Vagina (tissue), 2 donors: ENCODE measurements at places on chromosomes 1 and 21. TPM values are rescaled to one million over a fixed set of nuclear protein-coding genes. Genes with fewer than 3 reads are reported as not detected.

- no peak for DNase-seq
- no peaks in the 10 kb centered on the region for H3K4me1 ChIP-seq
- no peak overlapping the region for H3K27ac ChIP-seq
- H3K27me3 ChIP-seq = no peaks in the 10 kb centered on the region
Measured at GRCh38 chr1:89041119-89041641, 18.5 kb upstream of the GBP3 start.

- no peak overlapping the region for H3K4me3 ChIP-seq
- no peak overlapping the region for H3K27ac ChIP-seq
- no peaks in the 10 kb centered on the region for H3K27me3 ChIP-seq
- no peak for DNase-seq
Measured at GRCh38 chr1:11569551-11569950, 84.7 kb downstream of the FBXO2 start.

DNA sequence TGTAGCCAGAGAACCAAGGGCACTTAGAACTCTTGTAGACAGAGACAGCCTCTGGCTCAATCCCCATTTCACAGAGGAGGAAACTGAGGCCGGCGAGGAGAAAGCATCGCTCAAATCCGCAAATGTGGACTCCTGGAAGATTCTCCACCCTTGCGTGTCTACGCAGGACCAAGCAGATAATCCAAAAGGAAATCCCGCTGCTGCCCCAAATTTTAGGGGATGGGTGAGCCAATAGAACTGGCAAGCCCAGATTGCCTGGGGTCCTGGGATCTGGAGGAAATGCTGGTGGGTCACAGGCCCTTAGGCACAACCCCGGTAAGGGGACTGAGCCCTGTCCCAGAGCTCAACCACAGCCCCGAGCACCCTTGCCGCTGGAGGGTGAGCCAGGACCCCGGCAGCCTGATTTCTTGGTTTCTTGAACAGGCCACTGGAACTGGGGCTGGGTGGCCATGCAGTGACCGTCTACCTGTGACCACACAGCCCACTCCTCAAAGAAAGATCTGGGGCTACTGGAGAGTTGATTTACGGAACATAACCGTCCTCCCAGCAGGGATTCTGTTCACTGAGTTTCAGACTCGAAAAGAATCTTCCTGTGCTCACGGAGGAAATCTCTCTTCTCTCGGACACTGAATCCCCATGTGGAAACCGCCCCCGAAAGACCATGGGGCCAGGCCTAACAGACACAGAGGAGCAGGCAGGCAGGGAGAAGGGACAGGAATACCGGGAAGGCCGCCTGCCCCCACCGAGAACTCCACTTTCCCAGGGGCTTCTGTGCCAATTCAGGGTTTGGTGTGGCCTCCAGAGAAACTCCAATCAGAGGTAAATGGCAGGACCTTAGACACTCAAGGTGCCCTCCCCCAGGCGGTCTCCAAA, 238.4 kb downstream of the NPHP4 start:
- H3K4me1 ChIP-seq = no peaks in the 10 kb centered on the region
- DNase-seq = no peak
- no peak overlapping the region for H3K4me3 ChIP-seq
- H3K27me3 ChIP-seq = no peaks in the 10 kb centered on the region
- no peaks in the 10 kb centered on the region for H3K36me3 ChIP-seq

Gene MYBPH
- not detected for total RNA-seq

DNA sequence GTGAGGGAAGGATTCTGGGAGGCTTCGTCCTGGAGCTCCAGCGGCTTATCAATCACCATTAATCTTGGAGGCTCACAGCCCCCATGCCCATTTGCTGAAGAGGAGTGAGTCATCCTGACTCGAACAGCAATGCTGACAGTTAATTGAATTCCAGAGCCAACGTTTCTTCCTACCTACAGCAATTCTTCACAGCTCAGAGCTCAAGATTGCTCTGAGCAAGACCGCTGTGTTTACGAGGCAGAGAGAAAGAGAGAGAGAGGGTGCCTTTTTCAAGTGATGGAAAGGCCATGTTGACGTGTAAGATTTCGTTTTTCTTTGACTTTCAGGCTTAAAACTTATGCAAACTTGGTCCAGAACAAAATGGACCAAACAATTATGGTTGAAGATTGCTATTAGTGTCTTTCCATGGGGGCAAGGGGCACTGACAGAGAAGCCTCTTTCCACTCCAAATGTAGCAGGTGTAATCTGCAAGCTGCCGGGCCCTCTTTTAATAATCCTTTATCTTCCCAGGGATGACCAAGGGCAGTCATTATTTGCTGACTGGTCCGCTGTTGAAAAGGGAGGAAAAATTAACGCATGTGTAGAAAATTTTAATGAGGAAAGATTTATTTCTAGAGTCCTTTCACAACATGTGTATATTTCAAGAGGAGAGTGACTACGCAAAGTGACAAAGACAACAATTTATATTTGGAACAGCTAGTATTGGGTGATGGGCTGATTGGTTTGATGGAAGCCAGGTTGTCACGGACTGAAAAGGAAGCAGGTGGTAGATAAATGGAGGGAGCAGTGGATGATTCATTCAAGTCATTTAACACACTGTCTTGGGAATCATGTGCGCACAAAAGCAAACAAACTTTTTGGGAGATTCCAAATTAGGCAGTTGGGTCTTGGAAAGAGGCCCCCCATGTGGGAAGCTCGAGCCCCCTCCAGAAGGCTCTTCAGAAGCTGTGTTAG, 136.1 kb upstream of the IRF2BP2 start:
- no peaks in the 10 kb centered on the region for H3K27me3 ChIP-seq
- H3K27ac ChIP-seq = no peak overlapping the region
- no peak overlapping the region for H3K4me3 ChIP-seq

GRCh38 chr1:198919667-198920398, 281.0 kb downstream of the PTPRC start:
- no peaks in the 10 kb centered on the region for H3K27me3 ChIP-seq
- H3K4me3 ChIP-seq = no peak overlapping the region
- H3K4me1 ChIP-seq = no peaks in the 10 kb centered on the region
- no peak overlapping the region for H3K27ac ChIP-seq
- no peaks in the 10 kb centered on the region for H3K36me3 ChIP-seq

DNA sequence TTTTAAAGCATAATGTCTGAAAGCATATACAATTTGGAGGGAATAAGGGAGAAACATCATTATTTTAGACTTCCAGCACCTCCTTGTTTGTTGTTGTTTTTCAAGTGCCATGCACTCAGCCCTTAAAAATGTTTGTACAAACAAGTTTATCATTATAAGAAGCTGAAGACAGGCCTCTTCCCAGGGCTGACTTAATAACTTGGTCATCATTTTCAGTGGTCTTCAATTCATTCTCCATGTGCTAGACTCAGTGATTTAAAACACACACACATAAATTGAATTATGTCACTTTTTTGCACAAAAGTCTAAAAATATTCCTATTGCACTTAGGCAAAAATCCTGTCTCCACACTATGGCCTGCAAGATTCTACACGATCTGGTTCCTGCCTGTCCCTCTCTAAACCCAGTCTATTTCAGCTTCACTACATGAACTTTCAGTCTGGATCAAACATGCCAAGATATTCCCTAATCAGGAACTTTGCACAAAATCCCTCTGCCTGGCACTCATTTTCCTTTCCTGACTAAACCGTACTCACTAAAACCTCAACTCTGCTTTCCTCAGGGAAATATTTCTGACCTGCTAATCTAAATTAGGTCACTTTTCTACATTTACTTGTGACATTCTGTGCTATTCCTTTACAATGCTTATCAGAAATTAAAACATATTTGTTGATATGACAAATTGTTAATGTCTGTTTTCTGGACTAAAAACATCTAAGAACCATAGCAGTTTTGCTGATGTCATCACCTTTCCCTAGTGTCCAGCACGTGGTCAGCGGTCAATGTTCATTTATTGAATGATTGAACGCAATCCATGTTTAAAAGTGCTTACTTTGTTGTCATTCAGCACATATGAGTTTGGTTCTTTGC, 14.8 kb upstream of the GBP5 start:
- no peaks in the 10 kb centered on the region for H3K36me3 ChIP-seq
- DNase-seq = no peak
- H3K27me3 ChIP-seq = no peaks in the 10 kb centered on the region

- H3K4me3 ChIP-seq = no peak overlapping the region
- no peaks in the 10 kb centered on the region for H3K27me3 ChIP-seq
- no peak overlapping the region for H3K27ac ChIP-seq
- no peaks in the 10 kb centered on the region for H3K4me1 ChIP-seq
- no peaks in the 10 kb centered on the region for H3K36me3 ChIP-seq
Measured at GRCh38 chr21:35274090-35274489, 225.0 kb upstream of the RUNX1 start.

Gene CLCA4
- total RNA-seq = 44.0 TPM

Gene GFI1
- 3.9 TPM for total RNA-seq

- no peaks in the 10 kb centered on the region for H3K27me3 ChIP-seq
- no peak overlapping the region for H3K27ac ChIP-seq
- no peak overlapping the region for H3K4me3 ChIP-seq
- H3K36me3 ChIP-seq = no peaks in the 10 kb centered on the region
Measured at GRCh38 chr1:208603721-208604120, 359.5 kb upstream of the PLXNA2 start.

GRCh38 chr1:107933736-107934135, 31.2 kb downstream of the VAV3 start:
- no peaks in the 10 kb centered on the region for H3K27me3 ChIP-seq
- H3K27ac ChIP-seq = no peak overlapping the region
- DNase-seq = no peak
- no peak overlapping the region for H3K4me3 ChIP-seq
- H3K36me3 ChIP-seq = no peaks in the 10 kb centered on the region

Gene VANGL2
- total RNA-seq = 11.0 TPM

DNA sequence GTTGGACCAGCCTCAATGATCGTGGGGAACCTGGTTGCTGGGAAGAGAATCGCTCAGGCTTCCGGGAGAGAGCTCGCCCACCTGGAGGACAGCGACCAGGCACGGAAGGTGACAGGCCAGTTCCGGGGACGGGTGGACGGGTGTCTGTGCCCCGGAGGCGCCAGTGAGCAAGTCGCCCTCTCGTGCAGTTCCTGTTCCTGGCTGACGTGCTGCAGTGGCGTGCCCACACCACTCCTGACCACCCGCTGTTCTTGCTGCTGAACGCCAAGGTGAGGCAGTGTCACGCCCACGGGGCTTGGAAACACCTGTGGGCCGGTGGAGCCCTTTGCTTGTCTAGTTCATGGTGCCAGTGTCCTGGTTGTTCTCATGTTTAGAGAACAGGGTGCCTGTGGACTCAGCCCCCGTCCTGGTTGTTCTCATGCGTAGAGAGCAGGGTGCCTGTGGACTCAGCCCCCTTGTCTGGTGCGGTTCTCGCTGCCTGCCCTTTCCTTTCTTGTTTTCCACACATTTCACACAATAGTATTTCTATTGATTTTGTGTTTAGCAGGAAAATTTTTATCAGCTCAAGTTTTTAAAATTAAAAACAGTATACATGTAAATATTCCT, 53.1 kb downstream of the S100B start:
- peak; percentile 74 for DNase-seq
- no peaks in the 10 kb centered on the region for H3K27me3 ChIP-seq
- no peaks in the 10 kb centered on the region for H3K36me3 ChIP-seq
- H3K4me1 ChIP-seq = no peaks in the 10 kb centered on the region
- no peak overlapping the region for H3K4me3 ChIP-seq

GRCh38 chr1:223328566-223328965, 35.4 kb downstream of the SUSD4 start:
- no peaks in the 10 kb centered on the region for H3K36me3 ChIP-seq
- H3K27ac ChIP-seq = no peak overlapping the region
- no peaks in the 10 kb centered on the region for H3K4me1 ChIP-seq
- no peak for DNase-seq
- H3K27me3 ChIP-seq = no peaks in the 10 kb centered on the region

Gene S100A2
- total RNA-seq = 470 TPM

DNA sequence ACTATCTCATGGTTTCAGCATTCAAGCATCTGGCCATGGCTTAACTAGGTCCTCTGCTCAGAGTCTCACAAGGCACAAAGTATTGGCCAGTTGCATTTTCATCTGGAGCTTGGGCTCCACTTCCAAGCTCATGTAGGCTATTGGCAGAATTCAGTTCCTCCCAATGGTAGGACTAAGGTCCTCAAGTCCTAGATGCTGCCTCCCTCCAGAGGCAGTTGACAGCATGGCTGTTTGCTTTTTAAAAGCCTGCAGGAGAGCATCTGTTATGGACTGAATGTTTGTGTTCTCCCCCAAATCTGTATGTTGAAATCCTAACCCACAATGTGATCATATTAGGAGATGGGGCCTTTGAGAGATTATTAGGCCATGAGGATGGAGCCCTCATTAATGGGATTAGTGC, 38.0 kb upstream of the HLX start:
- no peak overlapping the region for H3K27ac ChIP-seq
- no peaks in the 10 kb centered on the region for H3K36me3 ChIP-seq
- no peaks in the 10 kb centered on the region for H3K27me3 ChIP-seq
- H3K4me1 ChIP-seq = no peaks in the 10 kb centered on the region
- H3K4me3 ChIP-seq = no peak overlapping the region
- no peak for DNase-seq

Gene NEGR1
- 19.2 TPM for total RNA-seq

Gene PLA2G2D
- total RNA-seq = not detected

DNA sequence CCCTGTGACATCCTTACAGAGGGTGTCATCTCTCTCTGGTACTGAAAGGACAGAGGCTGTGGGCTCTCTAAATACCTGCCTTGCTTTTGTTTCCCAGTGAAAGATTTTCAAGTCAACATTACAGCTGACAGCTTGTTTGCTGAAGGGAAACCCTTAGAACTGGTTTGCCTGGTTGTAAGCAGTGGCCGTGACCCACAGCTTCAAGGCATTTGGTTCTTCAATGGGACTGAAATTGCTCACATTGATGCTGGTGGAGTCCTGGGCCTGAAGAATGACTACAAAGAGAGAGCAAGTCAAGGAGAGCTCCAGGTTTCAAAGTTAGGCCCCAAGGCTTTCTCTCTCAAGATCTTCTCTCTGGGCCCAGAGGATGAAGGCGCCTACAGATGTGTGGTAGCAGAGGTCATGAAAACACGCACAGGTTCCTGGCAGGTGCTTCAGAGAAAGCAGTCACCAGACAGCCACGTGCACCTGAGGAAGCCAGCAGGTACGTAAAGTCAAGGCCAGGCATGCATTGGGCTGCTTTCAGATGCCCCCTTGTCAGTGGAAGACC, 11.8 kb downstream of the CD101 start:
- no peak for DNase-seq
- no peaks in the 10 kb centered on the region for H3K36me3 ChIP-seq
- H3K4me3 ChIP-seq = no peak overlapping the region
- no peaks in the 10 kb centered on the region for H3K4me1 ChIP-seq
